ENCODE measurements at places on chromosomes 5 and 9.

DNA sequence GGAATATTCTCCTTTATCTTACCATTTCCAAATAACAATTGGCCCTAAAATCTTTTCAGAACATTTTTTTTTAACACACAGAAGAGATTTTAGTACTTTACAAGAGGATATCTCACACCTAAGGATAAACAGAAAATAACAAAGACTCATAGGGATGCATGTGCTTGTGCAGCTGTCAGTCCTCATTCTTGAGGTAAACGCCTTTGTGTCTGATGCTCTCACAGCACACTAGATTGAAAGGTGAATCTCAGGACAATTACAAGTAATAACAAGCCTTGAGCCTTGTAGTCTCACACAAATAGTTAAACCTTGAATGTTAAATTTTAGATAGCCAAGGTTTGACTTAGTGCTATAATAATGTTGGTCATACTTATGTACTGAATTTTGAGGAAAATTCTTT is 439.2 kb downstream of the PTPRD start:
- DNase-seq = no peak

DNA sequence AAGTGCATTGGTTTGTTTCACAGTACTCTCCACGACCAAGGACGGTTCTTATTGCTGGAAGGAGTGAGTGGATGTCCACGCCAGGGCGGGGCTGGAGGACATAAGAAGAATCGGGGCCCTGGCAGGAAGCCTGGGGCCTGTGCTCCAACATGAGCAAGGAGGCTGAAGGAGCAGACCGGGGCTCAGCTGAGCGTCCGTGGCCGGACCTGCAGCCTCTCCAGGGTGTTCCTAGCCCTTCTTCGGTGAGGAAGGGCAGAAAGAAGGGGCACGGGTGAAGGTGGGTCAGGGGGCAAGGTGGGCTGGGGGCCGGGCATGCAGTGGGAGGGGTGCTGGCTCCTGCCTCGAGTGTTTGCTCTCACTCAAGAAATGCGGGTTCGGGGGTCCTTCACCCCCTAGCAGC is 18.1 kb downstream of the FAM78A start:
- no peak for DNase-seq

- DNase-seq = no peak
These were observed 453.6 kb upstream of the TUSC1 start for GRCh38 chr9:26131886-26132285.

DNA sequence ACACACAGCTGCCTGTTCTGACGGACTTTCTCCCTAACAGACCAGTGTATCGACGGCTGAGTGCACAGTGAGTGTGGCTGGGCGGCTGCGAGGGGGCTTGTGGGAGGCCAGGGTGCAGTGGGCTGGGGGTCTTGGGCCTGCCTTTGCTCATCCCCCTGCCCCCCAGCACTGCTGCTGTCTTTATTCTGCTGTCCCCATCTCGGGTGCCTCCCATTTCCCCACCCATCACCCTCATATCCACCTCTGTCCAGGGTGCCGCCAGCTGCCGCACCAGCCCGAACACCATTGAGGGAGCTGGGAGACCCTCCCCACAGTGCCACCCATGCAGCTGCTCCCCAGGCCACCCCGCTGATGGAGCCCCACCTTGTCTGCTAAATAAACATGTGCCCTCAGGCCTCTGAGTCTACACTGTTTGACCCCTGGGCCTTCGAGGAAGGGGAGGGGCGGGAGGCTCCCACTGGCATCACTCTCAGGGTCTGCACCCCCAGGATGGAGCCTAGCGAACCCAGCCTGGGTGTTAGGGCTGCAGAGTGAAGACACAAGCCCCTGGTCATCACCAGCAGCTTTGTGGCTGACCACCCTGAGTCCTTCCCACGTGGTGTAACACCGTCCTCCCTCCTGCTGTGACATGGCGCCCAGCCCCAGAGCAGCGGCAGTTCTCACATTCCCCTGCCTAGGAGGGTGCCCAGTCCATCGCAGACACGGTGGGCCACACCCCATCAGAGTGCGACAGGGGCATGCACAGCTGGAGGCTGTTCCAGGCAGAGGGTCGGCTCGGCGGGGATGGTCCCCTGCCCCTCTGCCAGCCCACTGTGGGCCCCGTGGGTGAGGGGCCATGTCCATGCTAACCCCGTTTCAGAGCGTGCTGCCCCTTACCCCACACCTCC is 4.0 kb downstream of the LCN2 start:
- DNase-seq = no peak

DNA sequence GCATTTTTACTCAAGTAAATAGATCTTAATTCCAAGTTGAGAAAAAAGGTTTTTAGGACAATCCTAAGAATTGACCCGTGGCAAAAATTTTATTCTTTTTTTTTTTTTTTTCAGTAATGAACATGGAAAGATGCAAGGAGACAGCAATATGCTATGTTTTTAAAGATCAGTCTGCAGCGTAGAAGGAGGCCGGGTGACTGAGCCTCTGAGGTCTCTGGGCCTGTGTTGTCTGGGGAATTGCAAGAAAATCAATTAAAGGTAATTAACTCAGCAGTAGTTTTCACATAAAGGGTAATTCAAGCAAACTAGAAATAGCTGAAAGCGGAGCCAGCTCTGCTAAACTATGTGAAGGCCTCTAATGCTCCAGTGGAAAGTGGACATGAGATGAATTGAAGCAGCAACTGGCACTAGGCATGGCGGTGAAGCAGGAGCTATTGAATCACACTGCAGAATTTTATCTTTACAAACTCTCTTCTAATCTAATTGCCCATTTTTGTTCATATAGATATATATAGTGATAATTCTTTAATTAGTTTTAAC is 285.2 kb upstream of the ITGA1 start:
- no peak for DNase-seq

DNA sequence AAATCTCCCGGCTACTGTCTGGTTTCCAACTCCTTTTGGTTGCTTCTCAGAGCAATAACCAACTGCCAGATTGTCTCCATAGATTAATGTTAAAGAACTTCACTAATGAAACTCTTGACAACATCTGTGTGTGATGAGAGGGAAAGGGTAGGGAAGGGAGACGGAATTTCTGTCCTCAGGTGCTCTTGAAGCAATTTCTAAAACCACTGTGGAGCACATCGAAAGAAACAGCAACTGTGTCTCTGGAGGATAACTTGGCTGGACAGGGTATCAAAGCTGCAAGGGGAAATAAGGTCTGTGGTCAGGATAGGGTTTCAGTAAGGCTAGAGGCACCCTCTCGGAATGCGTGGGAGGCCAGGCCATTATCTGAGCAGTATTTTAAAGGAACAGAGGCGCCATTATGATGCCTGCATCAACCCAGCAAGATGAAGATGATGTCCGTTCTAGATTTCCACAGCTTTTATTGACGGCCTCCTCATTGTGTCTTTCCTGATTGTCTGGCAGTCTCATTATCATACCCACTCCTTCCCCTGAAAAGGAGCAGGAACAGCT is 76.6 kb downstream of the RORB start:
- no peak for DNase-seq

DNA sequence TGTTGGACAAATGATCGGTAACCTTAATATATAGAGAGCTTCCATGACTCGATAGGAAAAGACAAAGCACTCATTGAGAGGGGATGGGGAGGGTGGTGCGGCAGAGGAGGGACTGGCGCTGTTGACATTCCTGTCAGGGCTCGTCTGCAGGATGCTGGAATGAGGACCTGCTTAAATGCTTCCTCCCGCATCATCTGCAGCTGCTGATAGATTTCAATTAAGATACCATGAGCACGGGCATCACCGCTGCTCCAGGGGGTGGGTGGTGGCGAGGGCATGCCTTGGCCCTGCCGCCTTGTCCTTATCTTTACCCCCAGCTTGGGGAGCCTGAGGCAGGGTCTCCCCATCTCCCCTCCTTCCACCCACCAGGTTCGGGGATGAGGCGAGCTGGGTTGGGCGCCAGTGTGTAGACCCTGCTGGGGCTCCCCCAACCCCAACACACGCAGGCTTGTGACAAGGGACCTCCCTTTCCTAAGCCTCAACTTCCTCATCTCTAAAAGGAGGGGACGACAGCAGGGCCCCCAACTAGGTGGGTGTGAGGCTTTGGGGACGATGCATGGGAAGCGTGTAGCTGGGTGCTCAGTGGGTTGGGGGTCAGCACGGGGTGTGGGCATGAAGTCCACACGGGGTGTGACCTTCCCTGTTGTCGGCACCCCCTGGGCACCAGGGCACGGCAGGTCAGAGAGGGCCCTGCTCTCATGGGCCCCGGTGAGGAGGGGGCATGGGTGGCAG is 11.7 kb upstream of the QRFP start:
- no peak for DNase-seq

- DNase-seq = no peak
These were observed 52.9 kb downstream of the BARX1 start for GRCh38 chr9:93902051-93902779.

- DNase-seq = no peak
These were observed 102.2 kb upstream of the IER5L start for GRCh38 chr9:129280236-129280622.

DNA sequence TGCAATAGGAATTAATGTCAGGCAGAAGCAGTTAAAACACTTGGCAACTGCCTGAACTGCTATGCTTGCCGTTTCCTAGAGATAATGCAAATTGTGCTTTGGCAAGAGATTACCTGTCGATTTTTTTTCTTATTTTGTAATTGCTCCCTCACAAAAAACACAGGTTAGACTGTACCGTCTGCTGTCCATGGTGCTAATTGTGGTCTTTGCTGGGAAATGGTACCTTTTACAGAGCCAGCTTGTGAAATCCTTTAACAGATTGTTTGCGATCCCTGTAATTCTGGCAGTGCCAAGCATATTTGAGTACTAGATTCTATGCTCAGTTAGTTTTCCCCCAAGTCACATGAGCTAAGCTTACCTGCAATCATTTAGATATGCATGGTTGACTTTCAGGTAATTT is 2125.8 kb upstream of the WWC1 start:
- DNase-seq = no peak

GRCh38 chr9:31210978-31211570 is 1173.4 kb upstream of the ACO1 start:
- DNase-seq = no peak

- no peak for DNase-seq
These were observed 14.6 kb upstream of the ANGPTL2 start for GRCh38 chr9:127136880-127137639.

DNA sequence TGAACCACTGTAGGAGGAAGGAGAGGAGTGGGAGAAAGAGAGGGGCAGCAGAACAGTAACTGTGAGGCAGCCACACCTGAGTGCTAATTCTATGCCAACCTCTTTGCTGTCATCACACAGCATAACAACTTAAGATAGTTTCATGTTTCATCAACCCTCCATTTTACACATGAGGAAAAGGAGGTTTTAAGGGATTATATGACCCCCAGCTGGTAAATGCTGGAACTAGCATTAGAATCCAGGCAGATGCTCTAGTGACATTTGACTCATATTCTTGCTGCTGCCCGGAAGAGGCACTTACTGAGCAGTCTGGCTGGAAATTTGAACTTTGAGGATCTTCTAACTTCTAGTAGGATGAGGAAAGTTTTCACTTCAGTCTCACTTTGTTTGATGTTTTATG is 24.1 kb upstream of the VLDLR start:
- no peak for DNase-seq

- DNase-seq = no peak
These were observed 115.5 kb upstream of the TUT7 start for GRCh38 chr9:86469476-86470250.

DNA sequence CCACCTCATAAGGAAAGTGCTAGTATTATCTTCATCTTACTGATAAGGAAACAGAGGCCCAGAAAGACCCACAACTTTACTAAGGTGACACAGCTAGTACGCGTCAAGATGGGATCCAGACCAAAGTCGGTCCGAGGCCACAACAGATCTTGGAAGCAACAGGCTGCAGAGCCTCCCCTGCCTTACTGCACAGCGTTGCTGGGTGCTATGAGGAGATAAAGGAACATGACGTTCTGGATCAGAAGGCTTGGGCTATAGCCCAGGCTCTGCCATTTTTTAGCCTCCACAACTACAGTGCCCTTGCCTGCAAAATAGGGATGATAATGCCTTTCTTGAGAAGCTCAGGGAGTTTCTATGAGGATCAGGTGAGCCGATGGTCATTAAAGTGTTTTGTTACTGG is 144.1 kb downstream of the NMUR2 start:
- no peak for DNase-seq

- DNase-seq = no peak
These were observed 2.1 kb upstream of the WNK2 start for GRCh38 chr9:93181672-93182435.

DNA sequence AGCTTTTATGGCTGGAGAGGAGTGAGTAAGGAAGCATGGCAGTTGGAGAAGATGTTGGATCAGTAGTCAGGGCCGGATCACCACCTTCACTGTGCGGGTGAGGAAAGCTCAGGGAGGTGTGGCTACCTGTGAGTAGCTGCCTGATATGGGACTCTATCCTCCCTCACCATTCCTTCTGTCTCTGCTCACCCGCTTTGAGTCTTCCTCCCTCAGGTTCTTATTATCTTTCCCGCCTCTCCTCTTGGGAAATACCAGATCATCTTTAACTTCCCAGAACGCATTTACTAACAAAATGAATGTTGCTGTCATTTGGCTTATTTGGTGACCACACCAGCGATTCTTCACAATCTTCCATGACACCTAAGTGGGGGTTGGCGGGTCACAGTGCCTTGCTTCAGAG is 140.7 kb upstream of the GPR151 start:
- DNase-seq = no peak

- no peak for DNase-seq
These were observed 21.9 kb upstream of the CFAP95 start for GRCh38 chr9:69798744-69799143.

DNA sequence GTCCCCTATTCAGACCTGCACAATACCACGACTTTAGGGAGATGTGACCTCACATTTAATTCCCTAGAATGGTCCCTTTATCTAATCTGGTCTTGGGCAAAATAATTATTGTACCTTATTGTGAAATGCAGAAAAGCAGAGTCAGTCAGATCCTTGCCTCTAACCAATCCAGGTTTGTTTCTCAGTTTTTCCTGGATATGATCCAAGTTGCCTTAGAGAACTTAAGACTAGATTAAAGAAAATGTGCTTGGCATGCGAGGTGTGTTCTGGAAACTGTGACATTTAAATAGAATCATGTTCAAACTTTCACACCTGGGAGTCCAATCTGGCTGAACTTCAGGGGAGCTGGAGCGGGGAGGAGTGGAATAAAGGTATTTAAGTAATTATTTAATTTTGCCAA is 696.2 kb downstream of the DNAH5 start:
- no peak for DNase-seq

DNA sequence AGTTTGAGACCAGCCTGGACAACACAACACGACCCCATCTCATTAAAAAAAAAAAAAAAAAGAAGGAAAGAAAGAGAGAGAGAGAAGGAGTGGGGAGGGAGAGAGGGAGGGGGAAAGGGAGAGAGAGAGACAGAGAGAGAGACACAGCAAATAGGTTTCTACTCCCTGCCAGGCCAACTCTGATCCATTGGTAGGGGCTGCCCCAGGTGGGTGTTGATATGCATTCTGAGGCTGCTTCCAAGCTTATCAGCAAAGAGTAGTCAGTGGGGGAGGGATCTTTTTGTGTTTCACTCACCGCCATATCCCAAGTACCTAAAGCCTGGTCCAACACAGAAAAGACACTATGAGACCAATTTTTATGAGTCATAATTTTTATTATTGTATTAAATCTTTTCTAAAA is 57.0 kb upstream of the SAP30L start:
- no peak for DNase-seq

GRCh38 chr9:93663877-93664548 is 87.6 kb downstream of the PHF2 start:
- DNase-seq = no peak
